COLO829 (cell line): ENCODE measurements at places on chromosomes 12 and 14.

DNA sequence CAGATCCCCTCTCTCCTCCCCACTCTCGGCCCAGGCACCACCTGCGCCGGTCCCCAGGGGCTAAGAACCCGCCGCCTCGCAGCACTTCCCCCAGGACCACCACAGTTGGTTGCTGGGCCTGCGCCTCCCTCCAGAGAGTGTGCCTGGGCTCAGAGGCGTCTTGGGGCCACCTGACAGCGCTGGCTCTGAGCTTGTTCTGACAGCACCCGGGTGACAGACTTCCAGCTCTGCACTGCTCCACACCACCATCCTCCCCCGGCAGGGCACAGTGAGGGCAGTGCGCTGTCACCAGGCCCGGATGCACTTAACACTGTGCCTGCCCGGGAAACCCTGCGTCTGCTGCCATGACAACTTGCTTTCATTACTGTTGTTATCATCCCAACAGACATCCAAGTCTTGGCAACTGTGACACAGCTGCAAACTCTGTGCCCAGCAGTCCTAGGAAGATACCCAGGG, 6.6 kb downstream of the BRF1 start:
- DNase-seq: no peak

DNA sequence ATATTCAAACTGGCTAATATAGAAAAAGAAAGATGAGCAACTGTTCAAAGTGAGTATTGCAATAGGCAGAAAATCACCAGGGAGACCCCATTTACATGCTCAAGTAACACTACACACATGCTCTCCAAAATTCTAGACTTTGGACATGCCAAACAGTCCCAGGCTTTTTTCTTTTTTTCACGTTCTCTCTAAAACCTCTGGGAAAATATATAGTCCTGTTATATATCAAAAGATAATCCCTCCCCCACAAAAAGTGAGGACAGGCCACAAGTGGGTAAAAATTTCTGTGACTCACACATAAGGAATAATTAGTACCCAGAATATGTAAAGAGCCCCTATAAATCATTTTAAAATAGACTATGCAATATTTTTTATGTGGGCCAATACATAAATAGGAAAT, 55.2 kb downstream of the EFCAB11 start:
- DNase-seq: no peak

GRCh38 chr14:102927878-102928411, 5.5 kb downstream of the AMN start:
- no peak for DNase-seq

DNA sequence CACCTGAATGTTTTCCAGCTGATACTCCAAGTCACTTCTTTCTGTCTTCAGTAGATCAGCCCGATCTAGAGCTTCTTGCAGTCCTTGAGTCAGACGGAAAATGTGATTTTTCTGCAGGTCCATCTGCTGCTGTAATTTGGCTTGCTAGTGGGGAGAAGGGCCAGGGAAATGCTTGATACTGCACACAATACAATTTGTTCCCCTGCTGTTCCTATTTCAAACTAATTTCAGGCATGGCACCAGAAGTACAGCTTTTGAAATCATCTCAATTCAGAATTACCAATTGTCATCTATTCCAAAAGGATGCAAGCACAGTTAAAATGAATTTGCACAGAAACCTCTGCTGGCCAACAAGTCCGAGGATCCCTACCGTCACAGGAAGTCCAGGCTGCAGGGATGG, 53.4 kb downstream of the PRKAB1 start:
- no peak for DNase-seq

- peak; percentile 52 for DNase-seq
Measured at GRCh38 chr12:126747530-126748149, 1519.3 kb upstream of the TMEM132C start.

DNA sequence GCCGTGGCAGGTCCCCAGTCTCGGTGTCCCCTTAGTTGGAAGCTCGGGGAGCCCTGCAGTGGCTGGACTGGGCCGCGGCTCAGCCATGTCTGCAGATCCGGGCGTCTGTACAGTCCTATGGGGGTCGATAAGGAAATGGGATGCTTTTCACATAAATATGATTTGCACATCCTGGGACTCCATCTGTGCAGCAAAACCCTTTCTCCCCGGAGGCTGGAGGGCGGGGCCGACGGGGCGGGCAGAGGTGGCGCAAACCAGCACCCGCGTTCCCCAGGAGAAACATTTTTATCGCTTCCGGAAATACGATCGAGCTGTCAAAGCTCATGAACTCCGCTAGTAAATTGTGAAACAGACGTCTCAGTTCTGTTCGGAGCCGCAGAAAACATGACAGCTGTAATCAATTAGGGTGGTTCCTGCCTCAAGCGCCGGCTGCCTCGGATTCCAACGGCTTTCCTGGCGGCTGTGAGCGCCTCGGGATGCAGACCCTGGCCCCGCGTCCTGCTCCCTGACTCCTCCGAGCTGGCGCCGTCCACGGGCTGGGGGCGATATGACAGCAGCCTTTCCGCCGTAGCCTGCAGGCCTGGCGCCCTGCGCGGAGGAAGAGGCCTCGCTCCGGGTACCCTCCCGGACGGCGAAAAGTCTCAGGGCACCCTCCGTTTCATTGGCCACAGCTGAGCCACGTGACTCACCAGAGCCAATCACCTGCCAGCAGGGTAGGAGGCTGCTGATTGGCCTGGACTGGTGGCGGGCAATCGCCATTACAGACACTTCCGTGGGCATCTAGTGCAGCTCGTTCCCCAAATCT, 23.0 kb downstream of the DIO3 start:
- DNase-seq: no peak
